ENCODE measurements at places on chromosomes 5 and 9.

- no peak for DNase-seq
These were observed 333.6 kb upstream of the DAB2 start for GRCh38 chr5:39758426-39758825.

GRCh38 chr5:36841677-36842076 lies 34.9 kb upstream of the NIPBL start:
- no peak for DNase-seq

GRCh38 chr9:92455217-92455616 lies 27.1 kb downstream of the ASPN start:
- no peak for DNase-seq

- no peak for DNase-seq
These were observed 30.1 kb upstream of the TENT2 start for GRCh38 chr5:79582186-79582585.

DNA sequence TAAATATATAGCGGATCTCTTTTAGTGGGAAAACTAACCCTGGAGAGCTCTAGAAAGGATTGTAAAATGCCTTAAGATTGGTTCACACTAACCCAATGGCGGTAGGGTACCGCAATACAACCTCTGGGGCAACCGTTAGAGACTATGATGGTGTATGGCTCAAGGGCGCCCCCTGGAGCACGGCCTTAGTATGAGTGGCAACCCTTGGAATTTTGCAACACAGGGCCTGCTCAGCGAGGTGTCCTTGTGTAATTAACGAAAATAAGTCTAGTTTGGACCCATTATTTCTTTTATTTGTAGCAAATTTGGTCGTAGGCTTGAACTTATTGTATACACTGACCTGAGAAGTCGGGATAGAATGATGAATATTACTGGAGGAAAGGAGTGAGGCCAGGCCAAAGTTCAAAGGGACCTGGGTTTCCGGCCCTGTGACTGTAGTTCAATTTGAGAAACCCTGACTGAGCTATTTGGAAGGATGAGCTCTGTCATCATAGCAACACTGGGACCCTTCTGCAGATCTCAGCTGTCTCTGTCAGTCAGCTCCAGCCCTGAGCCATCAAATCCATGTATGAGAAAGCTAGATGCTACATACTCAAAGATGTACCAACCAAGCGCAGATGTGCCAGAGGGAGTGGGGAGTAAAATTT lies 54.8 kb downstream of the CAMK4 start:
- peak; percentile 77 for DNase-seq

DNA sequence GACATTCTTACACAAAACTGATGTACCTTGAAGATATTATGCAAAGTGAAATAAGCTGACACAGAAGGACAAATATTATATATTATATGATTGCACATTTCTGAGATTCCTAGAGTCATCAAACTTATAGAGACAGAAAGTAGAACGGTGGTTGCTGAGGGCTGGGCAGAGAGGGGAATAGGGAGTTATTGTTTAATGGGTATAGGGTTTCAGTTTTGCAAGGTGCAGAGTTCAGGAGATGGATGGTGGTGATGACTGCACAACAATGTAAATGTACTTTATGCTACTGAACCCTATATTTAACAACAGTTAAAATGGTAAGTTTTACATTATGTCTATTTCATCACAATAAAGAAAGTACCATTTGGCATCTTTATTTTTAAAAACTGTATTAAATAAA lies 315.8 kb upstream of the POU5F2 start:
- DNase-seq = no peak

DNA sequence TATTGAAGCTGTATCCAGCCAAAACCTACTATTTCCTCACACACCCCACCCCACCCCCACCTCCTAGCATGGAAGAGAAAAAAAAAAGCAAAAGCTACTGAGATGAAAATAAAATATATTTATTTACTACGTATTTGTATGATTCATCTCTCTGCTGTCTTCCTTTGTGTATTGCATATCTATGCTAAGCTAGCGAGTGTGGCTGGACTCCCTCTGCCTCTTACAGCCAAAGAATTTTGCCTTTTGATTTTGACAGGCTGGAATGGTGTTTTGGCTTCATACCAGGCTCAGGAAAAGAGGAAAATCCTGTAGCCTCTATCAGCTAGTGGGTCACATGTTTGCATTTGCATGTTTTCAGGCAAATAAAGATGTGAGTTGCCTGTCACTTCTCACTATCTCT lies 2.2 kb downstream of the ABLIM3 start:
- no peak for DNase-seq

DNA sequence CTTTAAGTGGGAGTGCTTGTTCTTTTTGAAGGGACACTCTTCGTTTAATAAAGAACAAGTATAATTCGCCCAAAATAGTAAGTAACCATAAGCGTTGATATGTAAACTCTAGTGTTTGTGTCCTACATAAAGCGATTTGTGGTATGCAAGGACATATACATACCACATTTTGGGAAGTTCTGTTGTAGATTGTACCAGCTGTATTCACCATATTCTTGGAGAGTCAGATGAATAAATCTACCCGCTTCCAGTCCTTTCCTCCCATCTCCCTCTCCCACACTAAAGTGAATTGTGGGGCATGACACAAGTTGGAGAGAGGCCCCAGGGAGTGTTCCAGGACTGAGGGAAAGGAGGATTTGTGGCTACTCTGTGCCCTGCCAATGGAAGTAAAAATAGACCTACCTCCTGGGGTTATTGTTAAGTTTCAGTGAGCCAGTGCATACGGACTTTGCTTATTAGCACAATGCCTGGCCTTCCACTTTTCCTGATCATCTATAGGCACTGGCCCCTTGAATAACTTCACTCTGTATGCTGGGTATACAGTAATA lies 40.6 kb downstream of the ARHGAP26 start:
- DNase-seq = no peak

DNA sequence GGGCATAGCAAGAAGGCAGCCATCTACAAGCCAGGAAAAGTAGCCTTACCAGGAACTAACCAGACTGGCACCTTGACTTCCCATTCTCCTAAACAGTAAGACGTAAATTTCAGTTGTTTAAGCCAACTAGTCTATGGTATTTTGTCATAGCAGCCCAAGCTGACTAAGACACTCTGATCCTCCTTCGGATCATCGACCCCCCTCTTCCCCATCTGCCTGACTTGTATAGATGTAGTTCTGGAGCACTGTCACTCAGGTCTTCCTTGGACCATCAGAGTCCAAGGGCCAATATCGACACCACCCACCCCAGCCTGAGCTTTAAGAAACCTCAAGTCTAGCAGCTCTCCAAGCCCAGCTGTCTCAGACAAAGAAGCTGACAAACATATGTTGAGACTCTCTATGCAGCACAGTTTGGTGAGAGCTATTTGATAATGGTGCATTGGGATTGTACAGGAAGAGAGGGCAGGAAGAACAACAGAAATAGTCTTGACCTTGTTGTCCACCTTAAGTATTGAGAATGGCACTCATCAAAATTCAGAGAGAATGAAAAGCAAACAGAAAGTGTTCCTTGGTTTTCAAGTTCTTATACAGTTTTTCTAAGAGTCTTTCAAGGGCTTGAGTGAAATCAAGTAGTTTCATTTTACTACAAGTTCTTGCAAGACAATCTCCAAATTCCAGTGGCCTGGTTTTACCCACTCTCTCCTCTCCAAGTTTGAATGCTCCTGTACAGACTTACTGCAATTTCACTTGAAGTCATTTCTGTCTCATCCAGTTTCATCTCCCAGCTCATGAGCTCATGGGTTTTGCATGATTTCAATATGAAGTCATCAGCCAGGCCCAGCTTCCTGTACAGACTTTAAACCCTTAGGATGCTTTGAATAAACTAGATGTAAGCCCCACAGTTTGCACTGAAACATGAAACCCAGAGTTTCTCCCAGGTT lies 122.3 kb upstream of the RAI14 start:
- DNase-seq = no peak

DNA sequence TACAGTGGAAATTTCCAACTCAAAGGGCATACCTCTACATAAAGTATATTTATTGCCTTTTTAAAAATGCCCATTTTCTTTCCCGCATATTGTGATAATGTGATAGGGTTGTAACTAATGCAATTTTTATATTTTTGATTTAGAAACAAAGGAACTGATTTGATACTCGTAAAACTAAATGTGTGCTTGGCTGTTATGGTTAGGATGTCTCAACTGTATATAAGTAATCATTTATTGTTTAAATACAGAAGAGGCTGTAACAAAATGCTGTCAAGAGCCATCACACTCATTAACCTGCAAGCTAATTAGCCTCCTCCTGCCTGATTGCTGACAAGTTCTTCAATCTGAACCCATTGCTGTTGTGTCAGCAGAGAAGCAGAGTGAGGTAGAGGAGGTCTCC lies 149.2 kb downstream of the PBX3 start:
- no peak for DNase-seq

- DNase-seq = no peak
These were observed 25.1 kb downstream of the ZNF618 start for GRCh38 chr9:113901221-113901688.

GRCh38 chr9:21689854-21690253 lies 112.6 kb upstream of the MTAP start:
- DNase-seq = no peak

DNA sequence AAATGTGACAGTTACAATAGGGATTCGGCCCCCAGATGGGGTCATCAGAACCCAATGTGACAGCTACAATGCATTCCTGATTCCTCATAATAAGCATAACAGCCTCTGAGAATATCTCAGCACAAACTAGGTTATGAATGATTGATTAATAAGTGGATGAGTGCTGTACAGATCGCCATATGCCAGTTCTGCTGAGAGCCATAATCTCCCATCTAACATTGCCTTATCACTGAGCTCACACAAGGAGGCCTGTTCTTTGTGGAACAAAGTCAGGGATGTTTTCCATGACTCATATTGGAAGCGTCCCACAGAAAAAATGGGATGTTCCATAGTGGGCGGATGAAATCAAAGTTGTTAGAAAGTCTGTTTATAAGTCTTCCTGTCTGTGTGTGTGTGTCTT lies 89.6 kb downstream of the KIF4B start:
- DNase-seq = no peak

DNA sequence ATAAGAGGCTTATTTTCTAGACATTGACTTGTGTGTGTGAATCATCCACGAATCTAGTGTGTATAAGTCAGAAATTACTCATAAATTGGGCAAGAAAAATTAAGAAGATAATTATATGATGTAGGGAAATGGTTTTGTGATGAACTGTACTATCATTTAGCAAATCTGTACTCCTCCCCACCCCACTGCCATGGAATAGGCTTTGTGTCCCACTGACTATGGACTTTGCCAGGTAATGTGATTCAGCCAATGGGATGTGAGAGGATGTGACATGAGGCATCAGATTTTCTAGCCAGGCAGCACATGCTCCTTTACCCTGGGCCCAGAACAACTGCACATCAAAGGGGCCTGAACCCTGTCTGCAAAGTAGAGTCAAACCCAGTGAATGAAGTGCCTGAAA lies 406.6 kb downstream of the CTNND2 start:
- DNase-seq = no peak

GRCh38 chr9:107211284-107211923 lies 71.7 kb upstream of the RAD23B start:
- no peak for DNase-seq

GRCh38 chr5:110255194-110255593 lies 471.3 kb downstream of the TMEM232 start:
- DNase-seq = no peak

DNA sequence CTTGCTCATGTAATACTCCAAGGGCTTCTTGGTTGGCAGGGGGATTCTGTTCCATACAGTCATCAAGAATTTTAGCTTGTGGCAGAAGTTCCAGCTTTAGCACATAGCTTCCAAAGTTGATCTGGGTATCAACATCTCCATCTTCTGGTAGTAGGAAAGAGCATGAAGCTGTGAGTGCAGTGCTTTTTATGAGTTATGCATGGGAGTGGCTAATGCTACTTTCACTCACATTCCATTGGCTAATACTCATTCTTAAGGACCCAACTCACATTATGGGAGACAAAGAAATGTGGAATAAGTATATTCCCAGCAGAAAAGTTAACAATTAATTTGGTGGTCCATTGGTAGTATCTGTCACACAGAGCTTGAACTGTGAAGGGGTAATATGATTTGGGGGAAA lies 194.2 kb upstream of the CHD1 start:
- no peak for DNase-seq

GRCh38 chr5:15496886-15497285 lies 3.1 kb upstream of the FBXL7 start:
- DNase-seq = no peak

GRCh38 chr9:87622923-87623322 lies 103.0 kb upstream of the CTSL start:
- no peak for DNase-seq

- DNase-seq = no peak
These were observed 8.5 kb upstream of the PPIC start for GRCh38 chr5:123044926-123045617.

GRCh38 chr9:6305954-6306563 lies 22.1 kb upstream of the TPD52L3 start:
- DNase-seq = no peak

DNA sequence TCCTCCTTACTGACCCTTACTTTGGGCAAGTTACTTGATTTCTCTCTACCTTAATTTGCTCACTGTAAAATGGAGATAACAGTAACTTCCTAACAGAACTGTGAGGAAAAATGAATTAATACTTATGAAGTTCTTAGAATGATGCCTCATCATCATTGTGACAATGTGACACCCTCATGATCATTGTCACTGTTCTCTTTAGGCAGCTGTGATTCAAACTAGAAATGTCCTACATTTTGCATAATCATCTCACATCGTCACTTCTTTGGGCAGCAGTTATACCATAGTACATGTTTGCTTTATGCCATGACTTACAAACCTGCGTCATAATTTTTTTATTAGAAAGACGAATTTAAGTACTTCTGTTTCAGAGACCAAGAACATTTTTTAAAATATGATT lies 9.7 kb downstream of the SLC30A5 start:
- no peak for DNase-seq
